ENCODE measurements at places on chromosomes 5 and 9.

DNA sequence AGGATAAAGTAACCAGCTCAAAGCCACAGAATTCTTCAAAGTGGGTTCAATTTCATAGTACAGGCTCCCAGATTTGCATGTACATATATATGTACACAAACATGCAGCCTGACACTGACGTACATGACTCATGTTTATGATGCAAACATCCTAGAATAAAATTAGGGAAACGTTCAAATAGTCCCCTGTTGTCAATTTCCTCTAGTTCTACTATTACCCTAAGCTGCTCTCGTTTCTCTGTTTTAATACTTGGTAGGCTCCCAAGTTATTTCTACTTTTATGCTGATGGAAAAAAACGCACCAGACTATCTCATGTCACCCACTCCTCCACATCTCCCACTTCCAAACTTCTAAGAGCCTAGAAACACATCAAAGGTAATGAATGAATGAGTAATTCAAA, 229.7 kb downstream of the EPB41L4A start:
- DNase-seq: no peak

GRCh38 chr5:133140311-133140710, 88.5 kb downstream of the HSPA4 start:
- no peak for DNase-seq

DNA sequence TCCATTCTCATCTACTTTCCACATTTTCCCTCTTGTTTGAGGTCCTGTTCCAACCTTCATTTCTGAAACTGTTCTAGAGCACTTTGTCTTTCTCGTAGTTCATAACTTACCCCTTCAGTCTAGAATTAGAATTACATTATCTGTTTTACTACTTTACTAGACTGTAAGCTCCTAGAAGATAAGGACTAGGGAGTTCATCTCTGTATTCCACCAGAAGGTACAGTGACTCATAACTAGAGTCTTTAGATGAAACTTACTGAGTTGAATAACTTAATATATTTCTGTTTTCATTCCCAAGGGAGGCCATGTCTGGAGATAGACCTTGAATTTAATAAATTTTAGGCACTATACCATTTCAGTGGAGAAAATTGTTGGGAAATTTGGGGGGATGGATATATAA, 38.7 kb downstream of the G3BP1 start:
- no peak for DNase-seq

- no peak for DNase-seq
These were observed 12.8 kb downstream of the PAM start for GRCh38 chr5:102767862-102768261.

DNA sequence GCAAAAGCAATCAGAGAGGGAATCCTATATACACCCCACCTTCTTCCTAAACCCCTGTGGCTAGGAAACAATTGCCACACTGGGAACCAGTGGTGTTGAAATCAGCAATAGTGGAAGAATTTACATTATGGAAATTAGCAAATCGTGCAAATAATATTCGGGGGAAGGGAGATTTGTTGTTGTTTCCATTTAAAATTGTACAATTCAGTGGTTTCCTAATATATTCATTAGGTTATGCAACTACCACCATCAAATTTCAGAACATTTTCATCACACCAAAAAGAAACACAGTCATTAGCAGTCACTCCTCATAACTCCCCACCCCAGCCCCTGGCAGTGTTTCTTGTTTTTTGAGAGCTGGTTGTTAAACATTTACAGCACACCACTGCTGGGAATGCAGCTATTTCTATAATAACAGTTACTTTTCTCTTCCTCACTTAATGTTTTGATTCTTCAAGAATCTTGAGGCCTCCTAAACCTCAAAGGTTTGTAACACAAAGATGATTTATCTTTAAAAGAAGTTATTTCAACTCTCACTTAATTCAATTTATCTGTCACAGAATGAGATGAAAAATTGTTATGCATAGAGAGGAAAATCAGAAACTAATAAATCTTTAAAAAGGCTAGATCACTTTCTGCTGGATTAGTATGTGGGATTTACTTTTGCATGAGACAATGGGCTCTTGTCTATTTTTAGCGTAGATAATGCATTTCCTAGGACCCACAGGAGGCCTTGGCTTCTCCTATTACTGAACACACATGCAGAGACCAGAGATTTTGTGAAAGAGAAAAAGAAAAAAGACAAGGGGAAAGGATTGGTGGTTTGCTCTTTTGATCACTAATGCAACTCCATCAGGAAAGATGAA, 91.8 kb upstream of the DAPK1 start:
- DNase-seq: no peak

GRCh38 chr9:109171926-109172325, 4.9 kb upstream of the FRRS1L start:
- DNase-seq: peak; percentile 26
